ENCODE measurements at places on chromosomes 6 and 20.

DNA sequence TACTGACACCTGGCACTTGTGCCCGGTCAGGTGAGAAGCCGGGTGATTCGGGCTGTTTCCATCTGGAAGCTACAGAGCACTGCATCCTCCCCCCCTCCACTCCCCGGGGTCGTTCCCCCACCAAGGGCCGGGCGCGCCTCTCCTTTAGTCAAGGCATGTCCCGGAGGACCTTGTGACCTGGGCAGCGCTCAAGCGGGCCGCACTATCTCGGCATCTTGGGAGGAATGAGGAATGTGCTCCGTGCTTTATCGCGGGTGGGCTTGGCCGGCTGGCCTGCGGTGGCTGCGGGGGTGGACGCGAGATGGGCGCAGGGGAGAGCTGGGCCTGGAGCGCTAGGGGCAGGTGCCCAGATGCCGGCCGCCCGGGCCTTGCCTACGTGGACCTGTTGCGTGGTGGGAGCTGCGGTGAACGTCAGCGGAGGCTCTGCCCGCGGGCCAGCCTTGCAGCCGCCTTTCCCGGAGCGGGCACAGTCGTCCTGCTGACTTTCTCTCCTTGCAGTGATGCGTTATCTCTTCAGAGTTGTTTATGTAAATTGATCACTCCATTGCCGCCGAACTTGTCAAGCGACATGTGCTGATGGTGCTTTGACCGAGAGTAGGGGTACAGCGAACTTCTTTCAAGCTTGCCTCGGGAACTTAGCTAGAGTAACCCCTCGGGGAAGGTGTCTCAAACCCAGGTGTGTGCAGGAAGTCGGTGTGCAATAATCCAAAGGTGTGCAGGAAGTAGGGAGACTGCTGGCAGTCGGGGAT lies 1.1 kb downstream of the LRRC1 start:
- peak overlapping the region; percentile 90 for H3K27ac ChIP-seq
- no peaks in the 10 kb centered on the region for H3K36me3 ChIP-seq
- no peak for DNase-seq
- peak overlapping the region; percentile 73 for H3K4me3 ChIP-seq

DNA sequence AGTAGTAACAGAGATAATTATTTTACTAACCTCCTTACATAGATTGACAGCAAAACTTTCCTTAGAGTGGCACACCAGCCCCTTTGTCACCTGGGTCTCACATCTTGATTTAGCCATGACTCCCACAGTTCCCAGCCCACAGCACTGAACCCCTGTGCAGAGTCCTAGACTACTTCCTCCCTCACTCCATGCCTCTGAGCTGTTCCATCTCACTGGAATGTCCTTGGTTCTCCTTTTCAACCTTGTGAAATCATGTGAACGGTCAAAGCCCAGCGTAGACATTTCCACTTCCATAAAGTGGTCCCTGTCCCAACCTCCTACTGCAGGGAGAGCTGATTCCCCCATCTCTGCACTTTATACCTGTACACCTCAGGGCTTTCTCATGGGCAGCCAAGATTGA lies 19.7 kb downstream of the CGA start:
- no peaks in the 10 kb centered on the region for H3K4me1 ChIP-seq
- no peaks in the 10 kb centered on the region for H3K36me3 ChIP-seq
- DNase-seq, result no peak
- H3K4me3 ChIP-seq, result no peak overlapping the region
- no peak overlapping the region for H3K27ac ChIP-seq

DNA sequence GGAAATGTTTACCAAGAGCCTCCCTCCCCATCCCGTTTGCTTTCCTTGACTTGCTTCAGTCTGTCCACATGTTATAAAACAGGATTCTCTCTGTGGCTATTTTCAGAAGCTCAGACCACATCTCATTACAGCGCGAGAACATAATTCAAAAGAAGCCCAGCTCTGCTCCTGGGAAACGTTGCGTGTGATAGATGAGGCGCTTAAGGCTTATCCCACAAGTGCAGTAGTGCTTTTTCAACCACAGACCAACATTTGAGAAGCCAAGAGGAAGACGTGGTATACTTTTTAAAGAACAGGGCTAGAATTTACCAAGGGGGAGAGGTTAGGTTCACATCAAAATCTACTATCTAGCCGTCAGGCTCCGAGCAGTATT lies 239.5 kb downstream of the SLC24A3 start:
- no peak for DNase-seq
- no peaks in the 10 kb centered on the region for H3K36me3 ChIP-seq
- H3K27ac ChIP-seq, result no peak overlapping the region
- no peak overlapping the region for H3K4me3 ChIP-seq

GRCh38 chr20:63163596-63164483 lies 52.1 kb downstream of the YTHDF1 start:
- no peaks in the 10 kb centered on the region for H3K4me1 ChIP-seq
- no peak overlapping the region for H3K4me3 ChIP-seq
- no peaks in the 10 kb centered on the region for H3K27me3 ChIP-seq
- no peak overlapping the region for H3K27ac ChIP-seq
- DNase-seq, result no peak

DNA sequence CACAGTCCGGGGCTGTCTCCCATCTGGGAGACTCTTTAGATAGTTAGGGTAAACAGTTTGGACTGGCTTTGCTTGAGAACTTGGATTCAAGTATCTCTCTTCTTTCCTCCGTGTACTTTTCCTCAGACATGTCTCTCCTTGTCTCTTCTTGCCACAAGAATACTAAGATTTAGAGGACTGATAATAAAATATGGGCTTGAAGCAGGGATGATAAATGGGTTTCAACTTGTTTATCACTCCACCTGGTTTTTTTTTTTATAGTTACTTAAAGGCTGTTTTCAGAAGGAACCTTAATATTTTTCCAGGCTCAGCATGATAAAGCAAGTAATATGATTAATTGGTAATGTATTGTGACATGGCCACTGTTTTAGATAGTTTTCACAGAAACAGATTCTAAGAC lies 40.9 kb upstream of the KIF13A start:
- H3K27me3 ChIP-seq, result no peaks in the 10 kb centered on the region
- no peaks in the 10 kb centered on the region for H3K4me1 ChIP-seq
- no peak for DNase-seq

DNA sequence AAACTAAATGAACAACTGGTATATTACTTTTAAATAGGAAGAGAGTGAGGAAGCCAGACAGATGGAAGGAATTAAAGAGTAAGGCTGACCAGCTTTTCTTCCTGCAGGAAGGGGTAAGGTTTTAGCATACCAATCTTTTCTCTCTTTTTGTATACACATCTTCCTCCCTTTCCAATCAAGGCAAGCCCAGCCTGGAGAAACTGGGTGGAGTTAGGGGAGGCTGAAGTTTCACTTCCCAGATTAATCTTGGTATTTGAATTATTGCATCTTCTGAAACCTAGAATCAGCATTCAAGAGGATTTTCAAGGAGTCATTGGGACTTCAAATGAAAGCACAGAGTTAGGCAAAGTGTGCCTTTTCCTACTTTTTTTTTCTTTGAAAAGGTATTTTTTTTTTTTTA lies 33.1 kb downstream of the TMEM14A start:
- no peak for DNase-seq
- no peaks in the 10 kb centered on the region for H3K36me3 ChIP-seq
- no peaks in the 10 kb centered on the region for H3K27me3 ChIP-seq
- H3K4me1 ChIP-seq, result no peaks in the 10 kb centered on the region
- no peak overlapping the region for H3K27ac ChIP-seq

DNA sequence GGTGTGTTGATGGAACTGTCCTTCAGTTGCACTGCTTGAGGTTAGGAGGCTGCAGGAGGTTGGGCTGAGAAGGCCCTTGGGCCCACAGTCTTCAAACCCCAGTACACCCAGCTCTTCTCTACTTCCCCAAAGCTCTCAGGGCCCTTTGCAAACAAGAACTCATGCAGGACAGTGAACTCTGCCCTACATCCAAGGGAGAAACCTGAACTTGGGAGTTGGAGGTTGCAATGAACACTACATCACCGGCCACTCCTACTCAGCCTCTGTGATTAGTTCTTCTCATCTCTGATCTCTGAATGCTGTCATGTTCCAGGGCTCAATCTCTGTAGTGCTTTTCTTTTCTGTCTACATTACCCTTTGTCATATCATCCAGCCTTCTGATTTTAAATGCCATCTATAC lies 148.5 kb upstream of the PDE7B start:
- DNase-seq, result no peak
- no peak overlapping the region for H3K4me3 ChIP-seq
- H3K4me1 ChIP-seq, result no peaks in the 10 kb centered on the region
- no peaks in the 10 kb centered on the region for H3K27me3 ChIP-seq

- H3K36me3 ChIP-seq, result peaks cover 31% of the 10 kb centered on the region
- no peak for DNase-seq
- H3K27me3 ChIP-seq, result no peaks in the 10 kb centered on the region
- H3K4me1 ChIP-seq, result no peaks in the 10 kb centered on the region
- peak overlapping the region; percentile 99 for H3K4me3 ChIP-seq
- H3K27ac ChIP-seq, result peak overlapping the region; percentile 89
Observed at GRCh38 chr6:170584954-170585498, 589 bp upstream of the PDCD2 start.

- H3K36me3 ChIP-seq, result no peaks in the 10 kb centered on the region
- H3K4me3 ChIP-seq, result no peak overlapping the region
- DNase-seq, result no peak
- no peaks in the 10 kb centered on the region for H3K27me3 ChIP-seq
- peaks cover 46% of the 10 kb centered on the region for H3K4me1 ChIP-seq
Observed at GRCh38 chr6:158041370-158041769, 59.7 kb downstream of the SYNJ2 start.

- no peak overlapping the region for H3K4me3 ChIP-seq
- DNase-seq, result no peak
- H3K36me3 ChIP-seq, result no peaks in the 10 kb centered on the region
- H3K27me3 ChIP-seq, result no peaks in the 10 kb centered on the region
- H3K27ac ChIP-seq, result no peak overlapping the region
Observed at GRCh38 chr6:21331235-21331634, 262.3 kb upstream of the SOX4 start.

DNA sequence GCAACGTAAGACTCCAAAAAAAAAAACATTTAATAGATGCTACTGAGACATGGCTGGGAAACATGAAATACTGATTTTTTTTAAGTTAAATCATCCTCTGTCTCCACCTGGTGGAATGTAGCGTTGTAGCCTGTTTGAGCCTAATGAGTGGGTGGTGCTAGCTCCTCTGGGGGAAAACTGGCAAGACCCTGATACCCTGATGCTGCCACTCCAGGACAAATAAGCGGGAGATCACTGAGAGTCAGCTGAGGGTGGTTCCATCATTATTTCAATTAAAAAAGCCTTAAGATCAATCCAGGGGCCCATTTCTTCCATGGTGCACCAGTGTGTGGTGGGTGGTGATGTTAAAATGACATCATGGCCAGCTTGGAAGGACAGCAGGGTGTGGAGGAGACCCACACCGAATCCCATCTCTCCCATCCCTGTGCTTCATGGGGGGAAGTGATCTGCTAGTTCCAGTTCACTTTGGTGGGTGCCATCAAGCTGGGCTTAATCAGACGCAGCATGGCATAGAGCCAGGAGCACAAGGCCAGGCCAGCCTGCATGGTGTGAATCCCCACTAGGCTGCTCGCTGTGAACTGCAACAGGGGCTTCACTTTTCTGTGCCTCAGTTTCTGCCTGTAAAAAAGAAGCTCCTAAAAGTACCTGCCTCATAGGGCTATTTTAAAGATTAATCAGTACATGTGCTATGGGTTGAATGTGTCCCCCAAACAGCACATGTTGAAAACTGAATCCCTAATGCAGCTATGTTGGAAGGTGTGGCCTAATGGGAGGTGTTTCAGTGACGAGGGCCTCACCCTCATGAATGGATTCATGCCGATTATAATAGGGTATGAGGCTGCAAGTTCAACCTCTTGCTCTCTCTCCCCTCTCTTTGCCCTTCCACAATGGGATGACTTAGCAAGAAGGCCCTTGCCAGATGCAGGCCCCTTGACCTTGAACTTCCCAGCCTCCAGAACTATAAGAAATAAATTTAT lies 13.0 kb upstream of the MRPS10 start:
- no peaks in the 10 kb centered on the region for H3K27me3 ChIP-seq
- DNase-seq, result no peak
- peak overlapping the region; percentile 45 for H3K27ac ChIP-seq
- no peaks in the 10 kb centered on the region for H3K4me1 ChIP-seq
- H3K36me3 ChIP-seq, result no peaks in the 10 kb centered on the region

- H3K4me3 ChIP-seq, result no peak overlapping the region
- no peaks in the 10 kb centered on the region for H3K36me3 ChIP-seq
- no peaks in the 10 kb centered on the region for H3K27me3 ChIP-seq
- H3K4me1 ChIP-seq, result no peaks in the 10 kb centered on the region
Observed at GRCh38 chr6:143336446-143337152, 113.9 kb downstream of the ADAT2 start.

DNA sequence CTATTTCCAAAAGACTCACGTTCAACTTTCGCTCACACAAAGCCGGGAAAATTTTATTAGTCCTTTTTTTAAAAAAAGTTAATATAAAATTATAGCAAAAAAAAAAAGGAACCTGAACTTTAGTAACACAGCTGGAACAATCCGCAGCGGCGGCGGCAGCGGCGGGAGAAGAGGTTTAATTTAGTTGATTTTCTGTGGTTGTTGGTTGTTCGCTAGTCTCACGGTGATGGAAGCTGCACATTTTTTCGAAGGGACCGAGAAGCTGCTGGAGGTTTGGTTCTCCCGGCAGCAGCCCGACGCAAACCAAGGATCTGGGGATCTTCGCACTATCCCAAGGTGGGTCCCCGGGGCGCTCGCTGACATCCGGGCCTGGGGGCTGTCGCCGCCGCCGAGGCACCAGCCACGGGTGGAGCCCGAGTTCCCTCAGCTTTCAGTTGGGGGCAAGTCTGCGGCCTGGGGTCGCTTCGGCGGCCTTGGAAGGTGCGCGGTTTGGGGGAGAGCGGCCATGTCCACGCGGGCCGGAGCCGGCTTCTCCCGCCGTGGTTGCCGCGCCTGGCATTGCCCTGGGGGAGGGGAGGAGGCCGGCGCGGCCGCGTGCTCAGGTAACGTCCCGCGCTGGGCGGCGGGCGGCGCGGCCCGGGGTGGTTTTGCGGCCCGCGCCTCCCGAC lies 429 bp downstream of the AMD1 start:
- H3K36me3 ChIP-seq, result no peaks in the 10 kb centered on the region
- no peaks in the 10 kb centered on the region for H3K27me3 ChIP-seq
- no peak for DNase-seq
- peak overlapping the region; percentile 94 for H3K4me3 ChIP-seq
- H3K27ac ChIP-seq, result peak overlapping the region; percentile 91
- peaks cover 35% of the 10 kb centered on the region for H3K4me1 ChIP-seq

DNA sequence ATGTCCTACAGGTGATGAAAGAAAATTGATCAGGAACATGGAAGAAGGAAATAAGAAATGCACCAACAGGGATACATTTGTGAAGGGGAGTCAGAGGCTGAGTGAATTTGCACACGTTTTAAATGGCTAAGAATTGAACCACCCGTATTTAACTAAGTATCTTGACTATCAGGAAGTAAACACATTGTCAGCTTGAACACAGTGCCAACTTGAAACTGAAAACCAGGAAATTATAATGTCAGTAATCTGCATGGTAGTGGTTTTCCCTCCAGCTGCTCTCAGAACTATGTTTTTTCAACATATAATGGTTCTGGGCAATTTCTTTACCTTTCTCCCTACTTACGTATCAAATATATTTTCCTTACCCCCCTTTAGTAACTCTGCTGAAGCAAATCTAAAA lies 366.5 kb upstream of the POU3F2 start:
- H3K27ac ChIP-seq, result no peak overlapping the region
- DNase-seq, result no peak
- H3K36me3 ChIP-seq, result no peaks in the 10 kb centered on the region

GRCh38 chr6:38957426-38957825 lies 91.2 kb upstream of the GLP1R start:
- no peak overlapping the region for H3K4me3 ChIP-seq
- H3K4me1 ChIP-seq, result no peaks in the 10 kb centered on the region
- no peaks in the 10 kb centered on the region for H3K36me3 ChIP-seq
- no peak for DNase-seq
- H3K27ac ChIP-seq, result no peak overlapping the region
